ENCODE measurements at places on chromosomes 7 and 10. TPM values are rescaled to one million over a fixed set of nuclear protein-coding genes. Genes with fewer than 3 reads are reported as not detected.

The PON3 gene
- 4.0 TPM for polyA plus RNA-seq

The VTI1A gene
- 17.0 TPM for polyA plus RNA-seq

- DNase-seq, result no peak
Measured at GRCh38 chr10:50522908-50523307, 100.8 kb downstream of the SGMS1 start.

The TET1 gene
- 9.4 TPM for polyA plus RNA-seq

The SPDYE2B gene
- 2.5 TPM for polyA plus RNA-seq

- peak; percentile 47 for DNase-seq
Measured at GRCh38 chr7:70586822-70587221, 545.1 kb upstream of the GALNT17 start.

GRCh38 chr7:145212050-145212449 is 376.2 kb upstream of the TPK1 start:
- no peak for DNase-seq

DNA sequence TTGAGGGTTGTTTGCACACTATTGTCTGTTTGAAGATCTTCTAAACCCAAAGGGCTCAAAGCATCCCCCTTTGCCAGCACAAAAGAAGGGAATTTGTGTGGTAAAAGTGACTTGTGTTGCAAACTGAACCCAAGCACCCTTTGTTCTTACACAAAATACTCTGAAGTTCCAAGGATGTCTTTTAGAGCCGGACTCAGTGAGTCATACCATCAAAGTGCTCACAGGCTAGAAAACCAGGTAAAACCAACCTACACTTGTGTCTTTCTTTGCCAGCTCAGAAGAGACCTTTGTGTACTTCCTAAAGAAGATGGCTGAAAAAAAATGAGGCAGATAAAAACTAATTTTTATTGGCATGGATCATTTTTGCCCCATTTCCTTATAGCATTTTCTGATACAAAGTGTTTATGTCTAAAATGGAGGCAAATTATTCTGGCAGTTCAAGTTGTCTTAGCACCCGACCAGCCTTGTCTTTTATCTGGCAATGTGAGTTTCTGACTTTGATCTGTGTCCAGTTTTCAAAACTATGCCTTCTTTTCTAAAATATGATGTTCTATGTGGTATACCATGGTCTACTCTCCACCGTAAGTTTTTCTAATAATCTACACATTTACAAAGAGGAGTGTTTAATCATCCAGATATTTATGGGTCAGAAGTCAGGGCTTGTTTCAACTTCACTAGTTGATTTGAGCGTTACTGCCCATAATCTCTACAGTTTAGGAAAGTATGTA is 128.4 kb upstream of the FZD1 start:
- DNase-seq, result no peak

The ARMH3 gene
- polyA plus RNA-seq, result 14.5 TPM

The IDI2 gene
- not detected for polyA plus RNA-seq

- DNase-seq, result no peak
Measured at GRCh38 chr7:73626814-73627213, 2.5 kb upstream of the MLXIPL start.

DNA sequence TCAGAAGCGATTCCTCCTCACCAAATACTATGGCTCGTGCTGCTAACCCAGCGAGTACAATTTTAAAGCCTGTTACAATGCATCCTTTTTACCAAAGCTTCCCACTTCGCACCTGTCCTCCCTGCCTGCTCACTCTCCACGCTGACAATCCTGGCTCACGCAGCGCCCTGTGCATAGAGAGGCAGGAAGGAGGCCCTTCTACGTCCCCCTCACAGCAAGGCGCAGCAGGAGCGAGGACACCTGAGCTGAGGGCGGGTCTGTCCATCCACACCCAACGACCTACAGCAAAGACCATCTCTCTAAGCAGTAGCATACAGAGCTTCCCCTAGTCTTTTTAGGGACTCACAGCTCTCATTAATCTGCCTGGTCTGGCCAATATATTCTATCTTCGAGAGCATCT is 46.0 kb downstream of the MKI67 start:
- no peak for DNase-seq

DNA sequence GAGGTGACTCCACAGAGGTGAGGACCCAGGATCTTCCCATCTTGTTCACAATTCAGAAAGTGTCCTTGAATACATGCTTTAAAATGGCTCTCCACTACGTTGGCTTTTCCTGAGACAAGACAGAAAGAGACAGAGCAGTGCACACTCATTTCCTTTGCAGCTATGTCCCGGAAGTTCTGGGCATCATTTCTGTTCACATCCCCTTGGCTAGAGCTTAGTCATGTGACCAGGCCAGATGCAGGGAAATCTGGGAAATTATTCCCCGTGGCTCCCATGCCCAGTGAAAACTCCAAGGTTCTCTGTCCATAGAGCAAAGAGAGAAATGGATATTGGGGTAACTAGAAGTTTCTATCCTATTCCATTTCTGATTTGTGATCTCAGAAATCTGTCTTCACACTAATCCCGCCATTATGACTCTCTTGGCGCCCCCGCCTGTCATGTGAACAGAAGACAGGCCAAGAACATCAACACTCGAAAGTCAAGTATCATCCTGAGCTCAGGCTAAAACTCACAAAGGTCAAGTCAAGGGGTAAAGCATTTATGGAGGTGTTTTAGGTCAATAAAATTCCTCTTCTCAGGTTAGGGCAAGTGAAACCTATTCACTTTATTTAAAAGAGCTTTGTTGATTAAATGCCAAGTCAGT is 251.4 kb upstream of the HABP2 start:
- no peak for DNase-seq

The MACROH2A2 gene
- polyA plus RNA-seq, result 18.1 TPM

The MMD2 gene
- polyA plus RNA-seq, result 0.19 TPM

GRCh38 chr7:157684157-157684908 is 347.5 kb downstream of the DNAJB6 start:
- no peak for DNase-seq

The OPN4 gene
- 1.9 TPM for polyA plus RNA-seq

DNA sequence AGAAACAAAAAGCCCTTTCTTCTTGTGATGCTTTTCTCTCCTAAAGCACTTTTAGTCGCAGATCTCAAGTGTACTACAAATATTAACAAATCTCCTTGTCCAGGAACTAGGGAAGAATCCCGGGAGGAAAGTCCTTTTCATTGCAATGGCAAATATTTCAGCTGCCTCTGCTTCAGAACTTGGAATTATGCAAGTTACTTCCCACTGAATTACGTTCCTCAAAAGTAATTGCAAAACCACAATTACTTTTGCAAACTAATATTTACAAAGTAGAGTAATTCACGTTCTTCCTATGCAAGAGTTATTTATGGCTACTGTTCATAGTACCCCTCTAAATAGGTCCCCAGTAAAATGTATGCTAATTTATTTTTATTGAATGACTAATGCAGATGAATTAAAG is 14.5 kb downstream of the PRKCQ start:
- no peak for DNase-seq

GRCh38 chr10:74056050-74056818 is 58.3 kb downstream of the VCL start:
- no peak for DNase-seq

DNA sequence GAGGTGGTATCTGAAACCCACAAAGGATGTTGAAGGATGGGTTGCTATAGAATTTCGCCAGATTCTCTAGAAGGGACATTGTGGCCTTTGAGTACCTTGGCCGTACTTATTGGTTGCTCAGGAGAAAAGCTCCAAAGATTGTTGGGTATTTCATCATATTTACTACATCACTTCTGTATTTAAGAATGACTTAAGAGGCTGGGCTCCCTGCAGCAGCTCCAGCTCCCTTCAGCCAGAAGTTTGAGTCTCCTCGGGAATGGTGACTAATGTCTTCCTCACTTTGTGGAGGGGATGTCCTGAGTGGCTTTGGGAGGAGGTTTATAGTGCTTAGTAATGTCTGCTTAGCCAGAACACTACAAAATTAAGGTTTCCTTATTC is 18.1 kb downstream of the MINDY4 start:
- no peak for DNase-seq

GRCh38 chr10:102735065-102735562 is 8.6 kb upstream of the WBP1L start:
- no peak for DNase-seq

DNA sequence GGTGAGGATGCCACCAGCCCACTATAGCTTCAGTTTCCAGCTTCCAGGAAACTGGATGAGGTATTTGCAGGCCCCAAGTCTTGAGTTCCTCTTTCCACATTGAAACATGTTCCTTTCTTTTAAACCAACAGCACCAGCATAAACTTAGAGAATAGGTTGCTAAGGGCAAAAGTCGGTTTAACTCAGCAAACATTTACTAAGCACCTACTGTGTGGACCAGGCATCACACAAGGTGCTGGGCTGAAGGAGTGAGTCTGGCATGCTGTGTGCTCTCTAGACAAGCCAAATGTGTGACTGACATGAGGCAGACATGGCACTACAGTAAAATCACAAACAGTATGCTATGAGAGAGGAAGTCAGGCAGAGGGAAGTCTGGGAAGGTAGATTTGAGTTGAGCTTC is 11.0 kb upstream of the RASSF4 start:
- DNase-seq, result no peak

DNA sequence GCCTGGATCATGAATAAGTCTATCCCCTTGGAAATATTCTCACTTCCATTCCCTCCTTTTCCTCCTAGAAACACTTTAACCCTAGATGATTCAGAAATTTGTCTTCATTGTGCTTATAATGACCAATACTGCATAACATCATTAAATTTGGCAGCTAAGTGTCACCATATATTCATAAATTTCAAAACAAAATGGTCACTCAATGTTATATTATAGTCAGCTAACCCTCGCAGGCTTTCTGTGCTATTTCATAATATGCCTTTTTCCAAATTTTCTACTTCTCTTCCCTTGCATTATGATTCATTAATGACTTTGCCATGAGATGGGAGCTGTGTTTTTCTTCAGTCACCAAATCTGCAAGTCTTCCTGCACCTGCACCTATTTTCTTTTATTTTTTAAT is 308.3 kb upstream of the AKR1E2 start:
- DNase-seq, result no peak

The TPK1 gene
- 3.9 TPM for polyA plus RNA-seq

DNA sequence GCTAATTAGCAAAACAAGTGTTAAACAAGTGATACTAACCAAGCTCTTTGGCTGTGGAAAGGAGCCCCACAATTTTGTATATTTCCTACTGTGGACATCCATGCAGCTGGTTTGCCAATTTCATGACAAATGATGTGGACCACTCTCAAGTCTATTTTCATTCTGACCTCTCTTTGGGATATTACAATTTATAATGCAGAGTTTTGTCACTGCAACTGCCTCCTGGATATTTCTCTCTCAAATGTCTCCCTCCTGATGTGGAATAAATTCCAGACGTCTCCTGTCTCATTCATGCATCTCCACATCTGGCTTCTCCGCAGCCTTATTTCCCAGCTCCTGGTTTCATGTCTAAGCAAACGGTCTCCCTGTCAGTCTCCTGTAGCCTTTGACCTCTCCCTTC is 80.6 kb upstream of the RHEB start:
- DNase-seq, result peak; percentile 13

The ASB10 gene
- polyA plus RNA-seq, result 2.9 TPM

- no peak for DNase-seq
Measured at GRCh38 chr10:118901380-118901779, 128.1 kb upstream of the NANOS1 start.

- peak; percentile 92 for DNase-seq
Measured at GRCh38 chr10:112811741-112812551, 138.1 kb upstream of the TCF7L2 start.

GRCh38 chr7:583410-584121 is 63.9 kb upstream of the PDGFA start:
- no peak for DNase-seq

DNA sequence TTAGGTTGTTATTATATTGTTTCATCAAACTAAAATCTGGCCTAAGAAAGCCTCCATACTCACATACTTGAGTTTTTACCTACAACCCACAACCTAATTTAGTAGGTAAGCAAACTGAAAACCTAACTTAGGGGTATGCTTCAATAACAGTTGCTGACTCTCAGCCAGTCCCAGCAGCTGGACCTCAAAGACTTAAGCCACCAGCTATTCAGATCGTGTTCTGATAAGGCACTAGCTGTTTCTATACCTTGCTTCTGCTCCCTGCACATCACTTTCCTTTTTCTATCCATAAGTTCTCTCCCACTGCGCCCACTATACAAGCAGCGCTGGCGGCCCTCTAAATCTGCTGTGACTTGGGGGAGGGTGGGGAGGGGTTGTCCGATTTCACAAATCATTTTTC is 42.3 kb downstream of the SUGCT start:
- no peak for DNase-seq

GRCh38 chr10:25530306-25530705 is 355.5 kb downstream of the GPR158 start:
- DNase-seq, result no peak

DNA sequence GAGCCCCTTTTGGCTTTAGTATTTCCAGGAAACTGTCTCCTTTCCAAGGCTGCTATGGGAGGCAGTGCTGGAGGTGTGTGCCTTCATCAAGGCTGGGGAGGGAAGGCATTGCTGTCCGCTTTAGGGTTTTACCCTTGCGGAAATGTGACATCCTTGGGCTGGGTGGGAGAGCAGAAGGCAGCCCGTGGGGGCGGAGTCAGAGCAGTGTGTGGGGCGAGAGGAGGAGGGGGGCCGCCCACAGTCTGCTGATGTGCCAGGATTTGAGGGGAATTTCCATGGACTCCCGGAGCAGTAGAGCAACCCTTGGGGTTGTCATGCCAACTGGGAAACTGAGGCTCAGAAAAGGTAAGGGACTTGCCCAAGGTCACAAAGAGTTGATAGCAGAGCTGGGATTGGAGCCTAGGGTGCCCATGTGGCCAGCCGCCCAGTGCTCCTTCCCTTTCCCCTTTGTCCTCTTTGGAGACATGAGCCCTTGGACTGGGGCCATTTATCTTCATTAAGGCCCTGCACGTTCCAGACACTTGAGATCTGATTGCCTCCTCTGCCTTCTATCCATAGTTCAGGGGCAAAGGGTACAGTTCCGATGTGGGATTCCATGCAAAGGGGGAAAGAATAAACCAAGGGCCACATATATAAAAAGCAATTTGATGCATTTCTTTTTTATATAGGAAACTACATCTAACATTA is 22.2 kb downstream of the TSPAN15 start:
- DNase-seq, result no peak

DNA sequence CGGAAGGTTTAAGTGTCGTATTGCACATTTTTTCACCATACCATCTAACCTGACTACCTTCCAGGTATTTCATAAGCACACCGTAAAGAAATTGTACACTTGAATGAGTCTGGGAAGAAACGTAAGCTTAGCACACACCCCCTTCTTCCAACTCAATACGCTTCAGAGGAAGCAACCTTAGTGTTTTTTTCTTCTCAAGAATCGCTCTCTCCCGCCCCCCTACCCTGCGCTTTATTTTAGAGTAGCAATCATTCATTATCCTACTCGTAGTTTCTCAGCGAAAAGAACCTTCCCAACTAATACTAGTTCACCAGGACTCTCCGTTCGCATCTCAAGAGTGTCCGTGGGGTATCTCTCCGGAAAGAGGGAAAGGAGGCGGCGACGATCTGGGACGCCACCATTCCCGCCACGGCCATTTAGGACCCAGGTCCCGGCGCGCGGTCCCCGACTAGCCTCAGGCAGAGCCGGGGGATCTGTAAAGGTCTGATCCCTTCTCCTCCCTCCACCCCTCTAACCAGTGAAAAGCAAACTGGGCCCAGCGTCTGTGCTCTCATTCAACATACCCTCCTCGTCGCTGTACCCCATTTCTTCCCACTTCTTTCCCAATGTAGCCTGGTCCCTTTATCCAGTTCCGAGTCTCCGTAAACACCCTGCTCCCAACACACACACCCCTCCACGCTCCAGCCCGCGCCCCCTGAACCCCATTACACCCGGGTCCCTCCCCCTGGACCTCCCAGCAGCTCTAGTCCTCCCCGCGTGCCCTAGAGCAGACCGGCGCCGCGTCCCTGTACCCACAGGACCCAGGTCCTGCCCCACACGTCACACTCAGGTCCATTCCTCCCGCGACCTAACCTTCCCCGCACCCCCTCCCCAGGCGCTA is 16.0 kb downstream of the MYOZ1 start:
- DNase-seq, result no peak

- DNase-seq, result no peak
Measured at GRCh38 chr7:28617308-28617880, 205.1 kb downstream of the CREB5 start.
